ENCODE measurements at places on chromosomes 5 and 9. TPM values are rescaled to one million over a fixed set of nuclear protein-coding genes. Genes with fewer than 3 reads are reported as not detected.

DNA sequence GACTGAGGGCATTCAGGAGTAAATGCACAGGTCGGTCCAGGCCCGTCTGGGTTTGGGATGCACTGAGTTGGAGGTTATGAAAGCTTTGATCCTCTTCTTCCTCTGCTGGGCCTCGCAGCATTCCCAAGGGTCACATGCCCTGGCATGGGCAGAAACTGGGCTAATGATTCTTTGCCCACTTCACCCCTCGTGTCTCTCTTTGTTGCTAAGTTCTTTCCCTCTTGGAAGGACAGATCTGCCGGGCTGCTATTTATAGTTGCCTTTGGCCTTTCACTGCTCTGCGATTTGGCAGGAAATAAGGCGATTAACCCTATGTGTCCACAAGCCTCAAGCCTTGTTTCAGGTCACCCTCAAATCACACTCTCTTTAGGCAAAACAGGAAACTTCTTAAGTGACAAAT, 66.9 kb downstream of the ENTREP1 start:
- DNase-seq = no peak
- H3K27ac ChIP-seq = no peak overlapping the region
- no peak overlapping the region for H3K4me3 ChIP-seq
- H3K4me1 ChIP-seq = peaks cover 16% of the 10 kb centered on the region
- H3K27me3 ChIP-seq = peaks cover 2% of the 10 kb centered on the region

DNA sequence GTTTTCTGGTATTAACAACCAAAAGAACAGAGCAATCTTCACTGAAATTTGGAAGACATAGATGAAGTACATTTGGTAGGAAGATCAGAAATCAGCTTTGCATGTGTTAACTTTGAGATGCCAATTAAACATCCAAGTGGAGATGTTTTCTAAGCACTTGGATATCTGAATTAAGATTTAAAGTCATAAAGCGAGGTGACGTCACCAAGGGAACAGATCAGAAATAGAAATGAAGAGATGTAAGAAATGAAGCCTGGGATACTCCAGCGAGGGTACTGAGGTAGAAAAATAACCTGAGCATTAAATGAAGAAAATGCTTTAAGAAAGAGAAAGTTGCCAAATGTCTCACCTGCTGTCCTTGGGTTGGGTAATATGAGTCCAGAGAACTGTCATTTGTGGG, 1223.3 kb downstream of the MAT2B start:
- no peaks in the 10 kb centered on the region for H3K36me3 ChIP-seq
- no peaks in the 10 kb centered on the region for H3K27me3 ChIP-seq
- no peak overlapping the region for H3K4me3 ChIP-seq
- no peak for DNase-seq

- no peaks in the 10 kb centered on the region for H3K27me3 ChIP-seq
- no peaks in the 10 kb centered on the region for H3K4me1 ChIP-seq
- peaks cover 25% of the 10 kb centered on the region for H3K36me3 ChIP-seq
- no peak overlapping the region for H3K4me3 ChIP-seq
- peak; percentile 72 for DNase-seq
Observed at GRCh38 chr9:113387560-113388230, 10.9 kb upstream of the HDHD3 start.

Gene DBH
- not detected for total RNA-seq

- H3K4me1 ChIP-seq = peaks cover 48% of the 10 kb centered on the region
- H3K4me3 ChIP-seq = peak overlapping the region; percentile 14
- no peak for DNase-seq
Observed at GRCh38 chr5:84249918-84250630, 134.6 kb downstream of the EDIL3 start.

DNA sequence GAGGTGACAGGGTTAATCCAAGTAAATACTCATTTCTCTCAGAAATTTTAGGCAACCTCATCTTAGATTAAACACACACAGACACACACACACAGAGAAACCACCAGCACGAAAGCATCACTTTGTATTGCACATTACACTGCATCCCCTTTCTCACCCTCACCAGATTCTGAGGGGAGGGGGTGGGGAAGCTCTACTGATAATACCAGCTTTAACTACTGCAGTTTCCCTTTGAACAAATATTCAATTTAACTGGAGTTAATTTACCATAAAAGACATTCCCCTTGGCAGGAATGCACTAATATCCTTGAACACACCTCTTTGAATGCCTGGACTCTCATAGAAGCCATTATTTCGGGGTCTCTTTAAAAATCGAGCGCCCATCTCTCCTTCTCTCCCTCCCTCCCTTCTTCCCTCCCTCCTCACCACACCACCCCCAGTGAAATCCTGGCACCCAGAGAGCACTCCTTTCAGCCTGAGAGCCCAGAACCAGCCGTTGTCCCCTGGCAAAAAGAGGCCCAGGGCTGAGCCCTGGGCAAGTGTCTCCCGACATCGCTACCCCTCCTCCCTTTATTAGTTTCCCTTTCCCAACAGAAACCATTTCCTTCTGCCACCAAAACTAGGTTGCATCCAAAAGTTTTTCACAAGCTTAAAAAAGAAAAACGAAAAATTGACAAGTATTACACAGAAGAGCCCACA, 2.8 kb upstream of the NFIB start:
- peaks cover 65% of the 10 kb centered on the region for H3K4me1 ChIP-seq
- DNase-seq = no peak
- peak overlapping the region; percentile 69 for H3K27ac ChIP-seq
- H3K36me3 ChIP-seq = no peaks in the 10 kb centered on the region

Gene CDC20B
- total RNA-seq = not detected

Gene GARIN3
- not detected for total RNA-seq

- H3K27ac ChIP-seq = no peak overlapping the region
- no peaks in the 10 kb centered on the region for H3K36me3 ChIP-seq
- DNase-seq = no peak
- H3K4me3 ChIP-seq = no peak overlapping the region
- H3K4me1 ChIP-seq = no peaks in the 10 kb centered on the region
Observed at GRCh38 chr5:165457859-165458481, 1952.6 kb downstream of the MAT2B start.

DNA sequence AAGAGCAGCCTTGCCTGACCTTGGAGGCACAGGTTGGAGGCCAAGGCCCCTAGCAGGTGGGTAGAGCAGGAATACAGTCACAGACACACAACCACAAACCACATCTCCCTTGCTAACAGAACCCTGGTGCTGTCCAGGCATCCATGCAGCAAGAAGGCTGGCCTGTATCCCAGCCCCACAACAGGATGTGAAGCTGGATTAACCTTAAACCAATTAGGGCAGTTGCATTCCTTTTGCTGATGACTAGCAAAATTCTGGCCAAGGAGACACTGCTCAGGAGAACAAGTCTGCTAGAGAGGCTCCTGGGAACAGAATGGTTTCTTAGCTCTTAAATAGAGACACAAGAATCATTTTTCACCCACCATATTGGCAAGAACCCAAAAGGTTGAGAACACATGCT, 97.8 kb downstream of the C5orf15 start:
- peaks cover 48% of the 10 kb centered on the region for H3K4me1 ChIP-seq
- DNase-seq = no peak
- H3K36me3 ChIP-seq = peaks cover 5% of the 10 kb centered on the region
- no peak overlapping the region for H3K4me3 ChIP-seq
- no peak overlapping the region for H3K27ac ChIP-seq
- H3K27me3 ChIP-seq = no peaks in the 10 kb centered on the region

Gene IRGM
- not detected for total RNA-seq

Gene WDR38
- not detected for total RNA-seq

- no peak for DNase-seq
- no peak overlapping the region for H3K4me3 ChIP-seq
- no peaks in the 10 kb centered on the region for H3K27me3 ChIP-seq
- peaks cover 59% of the 10 kb centered on the region for H3K4me1 ChIP-seq
- H3K27ac ChIP-seq = no peak overlapping the region
Observed at GRCh38 chr5:78809444-78809843, 160.9 kb upstream of the LHFPL2 start.

Gene PCDHB5
- 10.2 TPM for total RNA-seq

DNA sequence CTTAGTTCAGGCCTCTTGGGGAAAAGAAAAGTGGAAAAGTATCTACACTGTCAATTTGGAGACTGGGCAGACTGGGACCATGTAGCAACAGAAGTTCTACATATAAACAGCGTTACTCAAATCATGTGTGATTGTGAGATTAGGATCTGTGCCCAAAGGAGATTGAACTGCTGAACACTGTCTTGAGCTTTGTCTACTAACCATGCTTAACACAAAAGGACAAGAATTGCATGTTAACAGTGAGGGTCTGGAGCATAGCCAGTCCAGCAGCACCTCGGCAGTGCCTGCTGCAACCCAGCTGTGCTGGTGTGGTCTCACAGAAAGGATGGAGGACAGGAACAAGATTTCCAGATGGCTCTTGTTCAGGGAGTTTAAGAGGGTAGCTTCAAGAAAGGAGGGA, 5.7 kb downstream of the PAM start:
- no peaks in the 10 kb centered on the region for H3K36me3 ChIP-seq
- DNase-seq = no peak
- peak overlapping the region; percentile 64 for H3K27ac ChIP-seq
- H3K27me3 ChIP-seq = no peaks in the 10 kb centered on the region

DNA sequence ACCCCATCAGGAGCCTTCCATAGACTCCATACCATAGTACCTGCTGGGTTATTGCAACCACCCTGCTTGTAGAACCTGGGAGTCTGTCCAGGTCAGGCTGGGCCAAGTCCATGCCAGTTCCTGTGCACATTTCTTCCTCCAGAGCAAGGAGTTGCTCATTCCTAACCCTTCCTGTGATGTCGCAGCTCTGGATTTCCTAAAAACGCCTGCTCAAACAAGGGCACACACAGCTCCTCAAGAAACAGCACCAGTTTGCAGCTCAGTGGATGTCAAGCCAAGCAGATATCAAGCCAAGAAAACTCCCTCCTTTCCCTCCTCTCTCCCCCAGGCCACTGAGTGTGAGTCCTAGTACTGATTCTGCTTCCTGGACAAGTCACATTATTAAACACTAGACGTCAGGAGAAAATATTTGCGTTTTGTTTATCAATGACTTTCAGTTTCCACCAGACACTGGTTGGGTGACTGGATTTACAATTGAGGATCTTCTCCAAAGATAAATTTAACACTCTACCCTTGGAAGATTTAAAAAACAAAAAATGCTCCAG, 59.6 kb downstream of the SLC1A1 start:
- no peak overlapping the region for H3K27ac ChIP-seq
- no peak overlapping the region for H3K4me3 ChIP-seq
- no peak for DNase-seq
- H3K36me3 ChIP-seq = peaks cover 5% of the 10 kb centered on the region
- H3K27me3 ChIP-seq = no peaks in the 10 kb centered on the region

DNA sequence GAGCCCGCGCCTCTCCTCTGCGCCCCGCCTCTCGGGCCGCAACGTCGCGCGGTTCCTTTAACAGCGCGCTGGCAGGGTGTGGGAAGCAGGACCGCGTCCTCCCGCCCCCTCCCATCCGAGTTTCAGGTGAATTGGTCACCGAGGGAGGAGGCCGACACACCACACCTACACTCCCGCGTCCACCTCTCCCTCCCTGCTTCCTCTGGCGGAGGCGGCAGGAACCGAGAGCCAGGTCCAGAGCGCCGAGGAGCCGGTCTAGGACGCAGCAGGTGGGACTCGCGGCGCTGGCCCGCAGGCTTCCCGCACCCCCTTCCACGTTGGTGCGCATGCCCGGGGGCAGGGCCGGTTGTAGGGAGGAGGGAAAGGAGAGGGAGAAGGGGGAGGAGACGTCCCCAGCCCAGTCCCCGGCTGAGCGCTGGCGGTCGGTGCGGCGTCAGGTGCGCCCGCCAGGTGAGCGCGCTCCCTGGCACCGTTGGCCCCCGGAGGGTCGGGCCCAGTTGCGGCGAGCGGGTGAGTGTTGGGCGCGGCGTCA, at the start of gene OCLN:
Gene OCLN, plus strand, starts transcription at position 400 of the 532 bp plus-strand sequence. CDS start 11,455 bp downstream, outside the sequence.
- H3K27ac ChIP-seq = peak within 1 kb of the TSS; percentile 54
- no peaks in the 10 kb centered on the region for H3K36me3 ChIP-seq
- H3K27me3 ChIP-seq = peaks cover 15% of the 10 kb centered on the region
- no peak for DNase-seq

- H3K27ac ChIP-seq = no peak overlapping the region
- no peaks in the 10 kb centered on the region for H3K4me1 ChIP-seq
Observed at GRCh38 chr9:4415281-4415680, 75.0 kb upstream of the SLC1A1 start.

GRCh38 chr9:121990600-121991306, 102.4 kb downstream of the TTLL11 start:
- H3K4me1 ChIP-seq = peaks cover 16% of the 10 kb centered on the region
- H3K36me3 ChIP-seq = peaks cover 6% of the 10 kb centered on the region
- H3K27ac ChIP-seq = no peak overlapping the region
- no peak overlapping the region for H3K4me3 ChIP-seq
- no peak for DNase-seq

DNA sequence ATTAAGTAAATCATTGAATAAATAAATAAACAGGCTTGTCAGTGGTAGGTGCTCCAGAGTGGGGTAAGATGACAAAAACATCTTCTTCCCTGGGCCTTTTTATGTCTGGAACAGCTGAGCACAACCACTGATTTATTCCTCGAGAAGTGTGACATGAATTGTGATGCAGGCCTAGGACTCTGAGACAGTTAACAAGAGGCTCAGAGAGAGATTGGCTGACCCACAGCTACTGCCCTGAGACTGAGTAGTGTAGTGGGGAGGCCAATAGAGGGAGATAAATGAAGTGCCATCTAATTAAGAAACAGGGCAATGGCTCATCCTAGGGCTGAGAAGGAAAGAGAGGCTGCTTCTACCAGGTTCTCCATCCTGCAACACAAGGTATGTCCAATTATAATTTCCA, 369.3 kb upstream of the TRPC7 start:
- no peak overlapping the region for H3K27ac ChIP-seq
- peaks cover 11% of the 10 kb centered on the region for H3K27me3 ChIP-seq
- H3K4me1 ChIP-seq = peaks cover 15% of the 10 kb centered on the region
- peaks cover 1% of the 10 kb centered on the region for H3K36me3 ChIP-seq
- no peak for DNase-seq

Gene JADE2
- total RNA-seq = 16.8 TPM

GRCh38 chr5:149675610-149676201, 54.4 kb upstream of the PPARGC1B start:
- H3K27ac ChIP-seq = no peak overlapping the region
- no peaks in the 10 kb centered on the region for H3K36me3 ChIP-seq
- DNase-seq = no peak
- no peak overlapping the region for H3K4me3 ChIP-seq

- peak overlapping the region; percentile 55 for H3K27ac ChIP-seq
Observed at GRCh38 chr9:79672891-79673290, 101.1 kb downstream of the TLE4 start.

DNA sequence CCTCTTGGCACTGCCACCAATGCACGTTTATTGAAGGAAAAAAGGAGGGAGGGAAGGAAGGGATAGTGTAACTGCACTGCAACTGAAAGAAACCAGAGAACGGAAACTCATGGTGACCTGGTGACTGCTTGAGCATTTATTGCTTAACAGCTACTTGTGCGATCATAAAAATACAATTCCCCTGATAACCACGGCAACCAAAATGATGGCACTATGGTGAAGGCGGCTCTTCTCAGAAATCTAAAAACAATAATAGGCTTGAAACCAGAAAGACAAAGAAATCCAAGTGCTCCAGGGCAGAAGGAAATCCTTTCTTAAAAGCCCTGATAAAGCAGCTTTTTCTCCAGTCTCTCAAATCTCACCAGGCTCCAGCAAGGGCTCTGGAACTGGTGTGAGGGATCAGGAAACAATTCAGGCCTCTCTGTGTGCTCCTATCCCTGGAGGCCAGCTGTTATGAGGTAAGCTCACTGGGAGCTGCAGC, 1.9 kb downstream of the FBXO10 start:
- peak overlapping the region; percentile 7 for H3K4me3 ChIP-seq
- H3K27ac ChIP-seq = peak overlapping the region; percentile 88
- H3K27me3 ChIP-seq = no peaks in the 10 kb centered on the region
- H3K4me1 ChIP-seq = peaks cover 37% of the 10 kb centered on the region

- peaks cover 36% of the 10 kb centered on the region for H3K4me1 ChIP-seq
- no peak for DNase-seq
- H3K27ac ChIP-seq = no peak overlapping the region
- no peak overlapping the region for H3K4me3 ChIP-seq
- H3K27me3 ChIP-seq = peaks cover 6% of the 10 kb centered on the region
- H3K36me3 ChIP-seq = no peaks in the 10 kb centered on the region
Observed at GRCh38 chr5:35920890-35921289, 17.5 kb downstream of the CAPSL start.

Measured in chondrocyte (in vitro differentiated cells).